Small intestine (tissue), 16 donors: ENCODE measurements at places on chromosomes 1 and 21. TPM values are rescaled to one million over a fixed set of nuclear protein-coding genes. Genes with fewer than 3 reads are reported as not detected.
A peak's percentile ranks its signal among the peaks of the same experiment; 100 is the strongest.

GRCh38 chr1:31954607-31955283 lies 16.6 kb upstream of the PTP4A2 start:
- DNase-seq = peak; percentile 85

- DNase-seq = peak; percentile 37
These were observed 1.2 kb downstream of the PTPN14 start for GRCh38 chr1:214550013-214550856.

DNA sequence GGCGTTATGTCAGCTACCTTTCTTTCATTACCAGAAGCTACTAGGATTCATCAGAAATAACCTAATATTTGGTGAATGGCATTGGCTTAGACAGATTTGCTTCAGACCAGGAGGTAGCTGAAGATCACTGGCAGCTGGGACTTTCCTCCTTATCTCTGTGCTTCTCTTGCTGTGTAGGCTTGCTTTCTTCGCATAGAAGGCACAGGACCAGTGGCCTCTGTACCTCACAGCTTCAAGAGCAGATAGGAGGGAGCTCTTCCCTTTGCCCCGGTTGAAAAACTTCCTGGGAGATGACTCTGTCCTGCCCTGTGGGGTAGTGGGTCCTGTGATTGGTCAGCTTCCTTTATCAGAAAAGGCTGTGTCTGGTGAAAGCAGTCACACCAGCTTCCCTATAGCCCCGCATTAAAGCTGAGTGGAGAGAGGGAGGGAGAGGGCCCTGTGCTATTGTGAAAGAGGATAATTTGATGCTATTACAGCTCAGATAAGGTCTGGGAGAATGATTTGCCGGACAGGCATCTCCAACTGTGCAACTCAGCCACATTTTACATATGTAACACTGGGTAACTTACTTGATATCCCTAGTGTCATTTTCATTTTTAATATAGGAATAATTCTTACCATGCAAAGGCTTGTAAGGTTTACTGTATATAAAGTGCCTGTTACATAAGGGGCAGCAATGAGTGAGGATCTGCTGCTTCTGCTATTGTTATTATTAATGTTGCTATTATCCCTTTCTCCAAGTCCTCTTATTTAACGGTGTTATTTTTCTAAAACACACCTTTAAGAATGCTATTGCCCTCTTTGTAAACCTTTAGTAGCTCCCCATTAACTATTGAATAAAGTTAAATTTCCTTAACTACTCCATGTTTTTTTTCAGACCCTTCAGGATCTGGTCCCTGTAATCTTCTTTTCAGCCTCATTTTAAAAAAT lies 31.6 kb downstream of the OSBPL9 start:
- DNase-seq = peak; percentile 21

- DNase-seq = no peak
These were observed 100.4 kb downstream of the SPATA6 start for GRCh38 chr1:48371598-48371997.

- DNase-seq = no peak
These were observed 103.1 kb upstream of the KAZN start for GRCh38 chr1:14495381-14495780.

DNA sequence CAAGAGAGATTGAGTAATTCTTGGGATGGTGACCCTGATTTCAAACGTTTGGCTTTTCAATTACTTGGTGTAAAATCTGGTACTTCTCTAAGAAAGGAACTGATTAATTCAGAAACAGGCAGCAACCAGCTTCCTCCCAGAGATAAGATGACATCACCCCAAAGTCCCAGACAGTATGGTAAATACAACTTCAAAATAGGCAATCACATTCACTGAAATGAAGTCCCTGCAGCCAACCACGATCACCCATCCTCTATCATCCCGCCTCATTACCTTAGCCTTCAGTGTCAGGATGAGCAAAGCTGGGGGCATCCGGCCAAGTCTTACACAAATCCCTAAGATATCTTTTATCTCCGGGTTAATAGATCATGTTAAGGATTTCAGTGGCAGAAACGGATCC lies 26.4 kb upstream of the RUNX1 start:
- no peak for DNase-seq

DNA sequence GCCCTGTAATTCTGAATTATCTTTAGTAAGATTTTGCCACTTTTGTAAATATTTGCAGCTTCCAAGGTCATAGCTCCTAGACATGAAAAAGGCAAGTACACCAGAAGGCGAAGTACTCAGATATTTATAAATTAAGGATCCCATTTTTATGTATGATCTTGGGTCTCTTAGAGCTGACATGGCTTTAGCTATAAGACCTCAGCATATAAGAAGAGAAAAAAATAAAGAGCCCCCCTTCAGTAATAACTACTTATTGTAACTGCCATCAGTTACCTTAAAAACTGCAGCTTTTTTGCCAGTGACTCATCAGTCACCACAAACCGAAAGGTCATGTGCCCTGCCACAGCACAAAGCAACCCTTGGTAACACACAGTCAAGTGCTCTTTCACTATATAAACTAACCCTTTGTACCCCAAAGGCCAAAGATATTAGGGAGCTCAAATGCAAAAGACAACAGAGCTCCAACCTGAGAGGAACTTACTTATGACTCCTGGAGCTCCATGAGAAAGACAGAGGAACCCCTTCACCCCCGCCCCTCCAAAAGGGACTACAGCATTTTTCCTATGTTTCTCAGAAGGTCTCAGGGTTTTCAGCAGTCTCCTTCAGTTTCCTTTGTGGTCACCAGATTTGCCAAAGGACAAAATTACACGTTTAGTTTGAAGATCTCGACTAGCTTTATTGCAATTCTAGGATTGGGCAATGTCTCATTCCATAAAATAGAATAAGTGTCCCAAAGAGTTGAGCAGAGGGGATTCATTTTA lies 219.8 kb upstream of the DUSP10 start:
- DNase-seq = peak; percentile 5

- no peak for DNase-seq
These were observed 55.2 kb downstream of the SYT14 start for GRCh38 chr1:209993061-209993830.

DNA sequence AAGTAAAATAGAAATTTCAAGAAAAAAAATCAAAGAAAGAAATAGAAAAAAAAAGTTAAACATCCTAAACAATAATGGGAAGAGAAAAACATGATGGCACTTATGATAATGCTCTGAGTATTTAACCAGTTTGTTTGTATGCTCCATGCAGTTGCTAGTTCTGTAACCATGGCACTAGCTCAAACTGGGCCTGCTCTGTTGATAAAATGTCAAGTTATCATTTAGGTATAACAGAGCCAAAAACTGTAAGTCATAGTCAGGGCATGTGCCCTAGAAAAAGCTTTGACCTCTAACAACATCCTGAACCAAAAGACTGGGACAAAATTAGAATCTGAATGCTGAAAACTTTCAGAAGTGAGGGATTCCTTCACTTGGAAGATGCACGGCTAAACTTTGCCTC lies 148.9 kb downstream of the KCNT2 start:
- DNase-seq = no peak

GRCh38 chr1:232789651-232790050 lies 15.6 kb upstream of the MAP10 start:
- no peak for DNase-seq

DNA sequence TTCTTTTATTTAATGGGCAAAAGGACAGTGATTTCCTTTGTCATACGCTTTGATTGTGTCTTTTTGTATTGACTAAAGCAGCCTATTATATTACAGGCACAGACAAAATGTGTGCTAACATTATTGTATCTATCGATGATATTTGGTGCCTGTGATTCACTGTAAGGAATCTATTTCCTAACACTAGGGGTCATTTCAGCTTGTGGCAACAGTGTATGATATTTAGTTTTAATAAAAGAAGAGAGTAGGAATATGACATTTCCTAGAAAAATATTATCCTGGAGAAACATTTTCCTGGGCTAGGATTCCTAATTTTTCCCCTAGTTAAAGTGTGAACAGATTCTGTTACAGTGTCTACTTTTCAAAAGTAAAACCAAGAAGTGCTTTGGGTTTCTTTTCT lies 42.8 kb downstream of the TYW3 start:
- no peak for DNase-seq

- no peak for DNase-seq
These were observed 20.7 kb upstream of the GJA5 start for GRCh38 chr1:147781056-147781471.

DNA sequence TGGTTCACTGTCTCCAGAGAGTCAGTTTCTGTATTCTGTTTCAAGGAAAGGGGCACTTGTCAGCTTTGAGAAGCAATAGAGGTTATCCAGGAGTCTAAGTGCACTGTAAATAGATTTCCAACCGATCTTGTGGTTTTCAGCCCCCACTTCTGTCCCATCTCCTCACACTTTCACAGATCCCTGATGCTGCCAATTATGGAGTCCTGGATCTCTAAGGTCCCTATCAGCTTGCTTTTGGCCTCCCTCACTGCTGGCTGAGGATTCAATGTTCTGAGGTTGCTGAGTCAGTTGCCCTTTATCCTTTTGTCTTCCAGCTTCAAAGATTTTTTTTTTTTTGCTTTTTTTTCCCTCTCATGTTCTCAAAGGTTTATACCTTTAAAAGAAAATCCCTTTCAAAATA lies 98.4 kb downstream of the DIRAS3 start:
- no peak for DNase-seq

DNA sequence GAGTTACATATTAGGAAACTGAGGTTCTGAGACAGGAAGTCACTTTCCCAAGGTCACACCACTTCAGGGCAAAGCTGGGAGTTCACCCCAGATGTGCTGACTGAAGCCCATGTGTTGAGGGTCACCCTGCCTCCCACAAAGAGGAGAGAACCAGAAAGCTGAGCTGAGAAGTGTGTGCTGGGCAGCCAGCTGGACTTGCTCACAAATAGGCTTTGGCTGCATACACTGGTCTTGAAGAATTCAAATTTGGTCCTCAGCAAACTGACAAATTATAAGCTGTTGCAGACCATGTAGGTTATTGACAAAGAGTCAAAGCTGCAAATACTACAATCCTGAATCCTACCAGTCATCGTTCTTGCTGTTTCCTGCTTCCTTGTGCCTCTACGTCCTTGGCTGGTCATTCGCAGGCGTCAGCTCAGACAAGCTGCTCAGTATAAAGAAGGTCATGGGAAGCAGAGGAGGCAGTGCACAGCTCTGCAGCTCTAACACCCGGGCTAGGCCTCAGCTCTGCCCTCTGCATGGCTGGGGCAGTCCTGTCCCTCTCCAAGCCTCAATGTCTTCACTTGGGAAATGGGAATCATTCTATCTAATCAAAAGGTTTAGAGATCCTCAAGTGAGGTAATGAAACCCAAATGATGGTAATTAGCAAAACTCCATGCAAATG lies 40.0 kb downstream of the CDCP2 start:
- DNase-seq = no peak

- DNase-seq = no peak
These were observed 337.0 kb upstream of the PLXNA2 start for GRCh38 chr1:208581209-208581608.

- peak; percentile 19 for DNase-seq
These were observed 47.0 kb upstream of the RBM15 start for GRCh38 chr1:110292031-110292741.

DNA sequence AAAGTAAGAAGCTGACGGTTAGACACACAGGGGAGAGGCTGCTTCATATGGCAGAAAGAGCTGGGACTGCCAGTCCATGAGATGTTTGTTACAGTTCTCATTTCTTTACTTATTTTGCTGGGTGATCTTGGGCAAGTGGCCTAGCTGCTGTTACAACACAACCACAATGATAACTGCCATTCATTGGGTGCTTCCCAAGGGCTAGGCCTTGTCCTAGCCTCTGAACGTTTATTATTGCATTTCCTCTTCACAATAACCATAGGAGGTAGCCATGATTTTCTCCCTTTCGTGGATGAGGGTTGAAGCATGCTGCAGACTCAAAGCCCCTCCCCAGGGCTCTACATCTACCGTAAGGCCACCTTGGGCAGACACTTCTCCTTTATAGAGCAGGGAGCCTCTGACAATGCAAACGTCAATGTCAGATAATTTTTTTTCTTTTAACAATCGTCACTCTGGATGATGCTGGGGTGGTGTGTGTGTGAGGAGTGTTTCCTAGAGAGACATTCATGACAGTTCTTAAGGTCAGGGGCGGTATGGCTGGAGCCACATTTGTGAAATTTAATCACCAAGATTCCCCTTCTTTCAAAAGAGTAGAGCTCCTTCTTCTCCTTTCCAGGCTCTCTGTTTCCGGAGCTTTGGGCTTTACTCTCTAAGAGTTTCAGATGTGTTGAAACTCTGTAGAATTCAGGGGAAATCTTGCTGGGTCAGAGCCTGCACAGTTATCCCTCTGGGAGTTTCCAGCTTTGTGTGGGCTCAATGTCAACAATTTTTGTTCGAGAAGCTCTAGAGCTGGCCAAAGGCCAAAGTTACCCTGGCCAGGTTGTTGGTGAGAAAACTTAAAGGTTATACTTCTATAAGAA lies 138.5 kb upstream of the SGIP1 start:
- DNase-seq = no peak

DNA sequence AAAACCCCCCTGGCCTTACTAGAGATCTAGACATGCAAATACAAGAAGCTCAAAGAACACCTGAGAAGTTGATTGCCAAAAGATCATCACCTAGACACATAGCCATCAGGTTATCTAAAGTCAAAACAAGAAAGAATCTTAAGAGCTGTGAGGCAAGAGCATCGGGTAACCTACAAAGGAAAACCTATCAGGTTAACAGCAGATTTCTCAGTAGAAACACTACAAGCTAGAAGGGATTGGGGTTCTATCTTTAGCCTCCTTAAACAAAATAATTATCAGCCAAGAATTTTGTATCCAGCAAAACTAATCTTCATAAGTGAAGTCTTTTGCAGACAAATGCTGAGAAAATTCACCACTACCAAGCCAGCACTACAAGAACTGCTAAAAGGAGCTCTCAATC lies 12.2 kb upstream of the SPRR2F start:
- no peak for DNase-seq

- no peak for DNase-seq
These were observed 41.5 kb upstream of the DIPK1A start for GRCh38 chr1:93002781-93003180.

- no peak for DNase-seq
These were observed 3.2 kb downstream of the IFT25 start for GRCh38 chr1:53942127-53942957.

GRCh38 chr21:34222031-34222335 lies 141.8 kb upstream of the KCNE2 start:
- DNase-seq = no peak

DNA sequence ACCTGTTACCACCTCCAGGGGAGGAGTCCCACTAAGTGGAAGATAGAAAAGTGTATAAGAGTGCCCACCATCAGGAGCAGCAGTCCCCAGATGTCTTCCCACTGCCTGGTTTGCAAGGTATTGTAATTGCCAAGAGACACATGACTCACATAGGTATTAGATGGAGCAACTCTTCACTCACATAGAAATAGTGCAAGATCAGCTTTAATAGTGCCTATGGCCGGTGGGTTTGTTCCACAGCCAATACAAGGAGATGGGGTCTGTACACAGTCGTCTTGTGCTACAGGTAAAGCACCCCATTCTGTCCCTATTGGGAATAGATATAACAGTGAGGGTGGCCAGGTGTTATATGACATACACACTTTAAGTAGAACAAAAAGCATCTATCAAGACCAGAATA lies 18.6 kb upstream of the GBP5 start:
- no peak for DNase-seq

GRCh38 chr1:56063461-56063860 lies 515.9 kb downstream of the PLPP3 start:
- DNase-seq = no peak

Gene NCF2
- polyA plus RNA-seq = 3.2 TPM

Gene LAPTM5
- polyA plus RNA-seq = 58.1 TPM

Gene SPRR2A
- not detected for polyA plus RNA-seq

Gene S100A13
- polyA plus RNA-seq = 50.1 TPM
